Hematopoietic multipotent progenitor cell treated with erythropoietin and hydrocortisone succinate and interleukin-3 and kit ligand, for 6 days (in vitro differentiated cells): ENCODE measurements at places on chromosomes 4 and X.

DNA sequence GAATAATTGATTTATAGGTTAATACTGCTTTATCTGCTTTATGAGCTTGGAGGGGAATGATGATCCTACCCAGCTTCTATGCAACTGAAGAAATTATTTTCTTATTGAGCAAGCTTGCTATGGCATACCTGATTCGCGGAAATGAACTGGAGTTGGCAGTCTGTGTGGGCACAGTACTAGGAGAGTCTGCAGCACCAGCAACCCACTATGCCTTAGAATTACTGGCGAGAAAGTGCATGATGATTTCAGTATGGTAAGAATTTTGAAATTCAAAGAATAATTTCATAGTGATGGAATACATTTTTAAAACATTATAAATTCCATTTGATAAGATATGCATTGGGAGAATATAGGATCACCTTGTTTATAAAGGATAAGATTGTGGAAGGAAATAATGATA is 32.3 kb downstream of the SPATA4 start:
- DNase-seq = no peak

GRCh38 chr4:142156256-142156655 is 519.9 kb downstream of the IL15 start:
- DNase-seq = no peak

DNA sequence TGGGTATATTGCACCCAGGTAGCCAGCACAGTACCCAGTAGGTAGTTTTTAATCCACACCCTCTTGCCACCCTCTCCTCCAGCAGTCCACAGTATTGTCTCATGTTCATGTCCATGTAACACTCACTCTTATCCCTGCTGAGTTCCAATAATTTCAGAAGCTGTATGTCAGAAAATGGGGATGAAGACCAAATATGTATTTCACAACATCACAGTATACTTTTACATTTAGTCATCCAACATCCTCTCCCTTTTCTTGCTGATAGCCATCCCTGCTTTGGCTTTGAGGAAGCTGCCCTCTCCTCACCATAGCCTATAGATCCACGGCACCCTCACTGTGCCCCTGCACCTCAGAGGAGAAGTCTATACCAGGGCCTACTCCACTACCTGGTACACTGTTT is 126.0 kb upstream of the LDB2 start:
- no peak for DNase-seq

GRCh38 chr4:152021788-152022438 is 261.1 kb upstream of the GATB start:
- no peak for DNase-seq

GRCh38 chr4:11487139-11487538 is 58.4 kb upstream of the HS3ST1 start:
- no peak for DNase-seq

- peak; percentile 89 for DNase-seq
Observed at GRCh38 chr4:2441393-2442174, 22.8 kb downstream of the CFAP99 start.

- no peak for DNase-seq
Observed at GRCh38 chrX:46737462-46737861, 21.5 kb downstream of the SLC9A7 start.

DNA sequence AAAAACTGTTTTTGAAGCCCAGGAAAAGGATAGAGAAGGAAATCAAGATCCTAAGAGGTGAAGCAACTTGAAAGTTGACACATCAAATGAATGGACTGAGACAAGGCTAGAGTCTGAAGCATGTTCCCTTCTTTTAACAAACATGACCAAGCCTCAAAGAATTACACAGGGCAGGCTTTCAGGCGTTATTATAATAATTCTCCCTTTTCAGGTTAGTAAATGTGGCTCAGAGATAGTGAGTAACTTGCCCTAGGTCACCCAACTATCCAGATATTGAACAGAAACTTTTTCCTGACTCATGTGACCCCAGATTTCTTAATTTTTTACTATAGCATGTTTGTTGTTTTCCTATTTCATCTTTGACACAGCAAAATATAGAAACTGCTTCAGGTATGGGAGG is 91.7 kb downstream of the PPP1R2C start:
- DNase-seq = no peak

DNA sequence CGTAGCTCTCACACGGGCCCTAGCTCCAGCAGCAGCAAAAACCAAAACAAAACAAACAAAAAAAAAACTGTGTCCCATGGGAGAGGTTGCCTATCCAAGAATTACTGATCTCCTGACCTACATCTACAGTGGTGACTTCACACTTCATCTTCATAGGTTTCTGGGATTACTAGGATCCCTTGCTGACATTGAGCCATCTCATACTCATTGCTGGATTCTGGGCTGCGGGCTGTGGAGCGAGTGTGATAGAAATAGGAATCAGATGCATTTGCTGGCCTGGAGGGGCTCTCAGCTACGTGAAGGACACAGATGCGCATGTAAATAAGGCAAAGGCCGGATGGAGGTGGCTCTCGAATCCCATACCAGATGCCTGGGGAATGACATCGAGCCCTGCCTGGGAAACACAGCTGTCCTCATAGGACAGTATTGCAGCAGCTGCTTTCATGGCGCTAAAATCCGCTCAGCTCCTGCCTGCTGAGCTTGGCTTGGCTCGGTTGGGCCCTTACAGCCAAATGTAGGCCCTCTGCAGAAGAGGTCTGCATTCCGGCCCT is 41.7 kb downstream of the CNGA2 start:
- no peak for DNase-seq

DNA sequence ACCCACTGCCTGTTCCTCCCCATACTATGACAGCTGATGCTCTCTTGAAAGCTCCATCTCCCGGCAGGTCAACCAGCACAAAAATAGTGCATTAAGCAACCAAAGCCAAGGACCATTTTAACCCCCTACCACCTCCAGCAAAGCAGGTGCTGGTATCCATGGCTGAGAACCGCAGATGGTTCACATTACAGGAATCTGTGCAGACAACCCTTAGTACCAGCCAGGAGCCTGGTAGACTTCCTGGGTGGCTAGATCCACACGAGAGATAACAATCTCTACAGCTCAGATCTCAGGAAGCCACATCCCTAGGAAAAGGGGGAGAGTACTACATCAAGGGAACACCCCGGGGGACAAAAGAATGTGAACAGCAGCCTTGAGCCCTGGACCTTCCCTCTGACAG is 248.0 kb downstream of the FGF13 start:
- no peak for DNase-seq

GRCh38 chr4:155593793-155594192 is 72.9 kb upstream of the GUCY1A1 start:
- DNase-seq = no peak

DNA sequence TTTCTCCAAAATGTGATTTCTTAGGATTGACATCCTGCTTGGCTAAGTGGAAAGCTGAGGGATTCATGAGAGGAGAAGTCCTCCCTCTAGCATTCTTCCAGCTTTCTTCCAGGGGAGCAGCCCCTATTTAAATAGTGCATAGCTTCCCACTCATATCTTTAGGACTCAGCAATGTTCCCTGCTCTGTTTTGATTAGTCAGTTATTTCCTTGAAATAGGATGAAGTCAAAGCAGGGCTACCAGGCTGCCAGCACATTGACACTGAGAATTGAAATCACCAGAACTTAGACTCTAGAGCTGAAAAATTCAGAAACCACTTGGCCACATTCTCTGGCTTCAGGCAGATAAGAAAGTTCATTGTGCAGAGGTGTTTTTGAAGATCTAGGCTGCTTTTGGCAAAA is 74.7 kb upstream of the SMAD1 start:
- no peak for DNase-seq

- DNase-seq = no peak
Observed at GRCh38 chr4:184427687-184428086, 46.7 kb downstream of the IRF2 start.

GRCh38 chrX:69094977-69095669 is 70.1 kb downstream of the PJA1 start:
- DNase-seq = no peak

GRCh38 chr4:85805891-85806290 is 330.9 kb downstream of the ARHGAP24 start:
- no peak for DNase-seq

DNA sequence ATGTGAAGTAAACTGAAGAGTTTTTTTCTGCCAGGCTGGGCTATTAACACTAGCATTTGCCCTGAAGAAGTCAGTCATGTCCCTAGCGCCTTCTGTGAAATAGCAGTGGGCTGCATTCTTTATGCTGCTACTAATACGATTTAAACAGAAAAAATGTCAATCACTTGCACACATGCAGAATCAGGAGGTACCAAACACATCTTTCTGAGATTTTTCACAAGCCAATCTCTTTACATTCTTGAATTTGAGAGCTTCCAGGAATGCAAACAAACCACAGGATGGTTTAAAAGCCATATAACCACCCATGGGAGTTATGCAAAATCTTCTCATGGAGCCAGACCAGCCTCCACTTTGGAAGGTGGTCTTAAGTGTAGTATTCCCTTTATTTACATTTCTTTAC is 220.1 kb downstream of the IQCM start:
- DNase-seq = no peak

- peak; percentile 74 for DNase-seq
Observed at GRCh38 chrX:66004928-66005829, 34.7 kb downstream of the VSIG4 start.

DNA sequence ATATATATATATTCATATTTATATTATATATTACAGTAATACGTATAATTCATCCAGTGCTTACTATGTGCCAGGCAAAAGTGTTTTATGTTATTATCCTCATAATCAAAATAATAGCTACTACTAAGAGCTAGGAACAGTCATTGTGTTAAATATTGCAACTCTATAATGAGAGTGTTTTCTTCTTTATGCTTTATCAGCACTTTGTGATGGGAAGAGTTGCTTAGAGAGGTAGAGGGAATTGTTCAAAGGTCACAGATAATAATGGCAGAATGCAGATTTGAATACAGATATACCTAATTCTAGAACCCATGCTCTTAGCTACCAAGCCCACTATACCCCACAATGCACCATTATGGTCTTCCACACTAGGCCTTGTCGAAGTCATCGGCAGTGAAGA is 318.8 kb upstream of the PPARGC1A start:
- no peak for DNase-seq

DNA sequence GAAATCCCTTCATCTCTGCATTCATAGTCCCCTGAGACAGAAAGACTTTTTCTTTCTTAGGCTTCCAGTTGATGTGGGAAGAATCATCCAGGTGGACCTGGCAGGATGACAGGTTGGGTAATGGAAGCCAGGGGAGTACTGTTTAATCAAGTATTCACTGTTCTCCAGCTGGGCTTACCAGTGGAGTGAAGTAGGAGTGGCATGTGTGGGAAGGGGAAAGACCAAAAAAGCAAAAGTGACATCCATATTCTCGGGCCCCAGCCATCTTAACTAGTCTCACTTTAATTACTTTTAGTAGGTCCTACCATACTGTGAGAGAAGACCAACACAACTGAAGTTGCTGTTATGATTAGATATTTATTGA is 18.5 kb downstream of the VSIG4 start:
- peak; percentile 50 for DNase-seq

DNA sequence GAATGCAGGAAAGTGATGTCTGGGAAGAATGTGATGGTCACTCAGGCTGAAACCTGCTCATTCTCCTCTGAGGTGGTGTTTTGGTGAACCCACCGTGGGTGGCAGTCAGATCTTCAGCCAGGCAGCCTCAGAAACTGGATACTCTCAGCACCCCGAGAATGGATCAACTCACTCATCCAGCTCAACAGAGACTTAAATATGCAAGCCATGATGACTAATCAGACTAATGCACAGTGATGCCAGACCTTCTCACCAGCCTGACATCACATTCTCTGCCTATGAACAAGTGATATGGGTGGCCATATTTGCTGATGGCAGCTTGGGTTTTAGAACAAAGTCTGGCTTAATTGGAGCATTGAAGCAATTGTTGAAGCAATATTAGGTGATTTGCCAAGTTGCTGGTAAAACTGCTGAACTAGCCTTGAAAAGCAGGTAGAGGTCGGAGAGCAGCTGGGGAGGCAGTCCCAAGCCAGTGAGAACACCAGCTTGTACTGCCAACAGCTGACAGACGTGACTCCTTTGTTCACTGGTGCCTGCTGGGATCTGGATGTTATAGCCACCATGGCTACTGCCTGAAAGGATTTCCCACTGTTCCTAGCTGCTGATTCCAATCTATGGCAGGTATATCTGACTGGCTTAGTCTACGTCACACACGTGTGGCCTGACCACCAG is 608.1 kb downstream of the MID1IP1 start:
- no peak for DNase-seq

GRCh38 chrX:87687703-87688102 is 170.1 kb downstream of the KLHL4 start:
- DNase-seq = no peak

DNA sequence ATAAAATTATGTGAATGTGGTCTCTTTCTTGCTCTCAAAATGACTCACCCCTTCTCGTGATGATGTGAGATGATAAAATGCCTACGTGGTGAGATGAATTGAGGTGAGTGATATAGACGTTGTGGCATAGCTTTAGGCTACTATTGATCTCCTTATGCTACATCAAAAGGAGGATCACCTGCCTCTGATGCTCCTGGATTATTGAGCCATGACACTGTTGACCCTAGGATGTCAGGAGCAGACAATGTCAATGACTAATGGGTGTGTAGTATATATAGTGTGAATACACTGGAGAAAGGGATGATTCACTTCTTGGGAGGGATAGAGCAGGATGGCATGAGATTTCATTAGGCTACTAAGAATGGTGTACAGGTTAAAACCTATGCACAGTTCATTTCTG is 210.7 kb upstream of the PRPS2 start:
- no peak for DNase-seq

DNA sequence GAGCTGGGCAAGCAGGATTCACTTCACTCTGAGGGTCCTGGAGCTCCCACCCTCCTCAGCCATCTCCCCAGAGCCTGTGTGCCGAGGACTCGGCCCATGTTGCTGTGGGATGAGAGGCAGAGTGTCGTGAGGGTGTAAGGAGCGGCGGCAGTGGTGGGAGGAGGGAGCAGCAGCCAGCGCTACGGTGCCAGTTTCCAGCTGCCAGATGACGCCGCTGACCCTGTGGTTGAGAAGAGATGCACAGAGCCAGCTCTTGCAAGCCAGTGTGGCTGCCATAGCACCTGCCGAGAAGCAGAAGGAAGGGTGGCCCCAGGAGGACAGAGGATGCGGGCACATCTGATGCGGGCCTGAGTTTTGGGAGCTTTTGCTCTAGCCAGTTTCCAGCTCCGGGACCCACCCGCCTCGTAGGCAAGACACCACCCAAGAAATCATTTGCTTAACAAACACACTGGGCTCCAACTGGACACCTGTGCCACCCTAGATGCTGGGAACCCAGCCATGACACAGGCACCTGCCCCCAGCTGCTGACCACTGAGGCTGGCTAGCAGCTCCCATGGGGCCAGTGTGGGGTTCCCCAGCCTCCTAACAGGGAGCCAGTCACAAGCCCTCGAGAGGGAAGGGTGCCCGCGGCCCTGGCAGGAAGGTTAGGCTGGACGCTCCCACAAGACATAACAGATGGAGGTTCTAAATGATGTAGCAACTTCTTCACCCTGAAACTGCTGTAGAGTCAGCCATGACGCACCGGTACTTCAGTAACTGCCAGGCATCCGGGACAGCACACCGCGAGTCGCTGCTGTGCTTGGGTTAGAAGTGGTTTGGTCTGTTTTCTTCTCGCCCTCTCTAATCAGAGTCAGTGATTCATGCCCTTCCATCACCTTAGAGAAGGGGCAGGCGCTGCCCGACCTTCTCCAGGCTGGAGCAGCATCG is 8.9 kb downstream of the MSANTD1 start:
- DNase-seq = no peak

- no peak for DNase-seq
Observed at GRCh38 chr4:75876218-75876617, 26.0 kb downstream of the PPEF2 start.
